Stimulated activated naive CD8-positive, alpha-beta T cell treated with anti-CD3 and anti-CD28 coated beads, Interleukin-15, Interleukin-2, amounts not matched to agents 100 U/mL and 50 U/mL, for 24 hours (primary cell): ENCODE measurements at places on chromosomes 5 and 9.

GRCh38 chr9:78371981-78372380, 75.1 kb downstream of the PSAT1 start:
- no peak for DNase-seq

- no peak for DNase-seq
Measured at GRCh38 chr5:56099346-56099745, 104.6 kb upstream of the IL6ST start.

DNA sequence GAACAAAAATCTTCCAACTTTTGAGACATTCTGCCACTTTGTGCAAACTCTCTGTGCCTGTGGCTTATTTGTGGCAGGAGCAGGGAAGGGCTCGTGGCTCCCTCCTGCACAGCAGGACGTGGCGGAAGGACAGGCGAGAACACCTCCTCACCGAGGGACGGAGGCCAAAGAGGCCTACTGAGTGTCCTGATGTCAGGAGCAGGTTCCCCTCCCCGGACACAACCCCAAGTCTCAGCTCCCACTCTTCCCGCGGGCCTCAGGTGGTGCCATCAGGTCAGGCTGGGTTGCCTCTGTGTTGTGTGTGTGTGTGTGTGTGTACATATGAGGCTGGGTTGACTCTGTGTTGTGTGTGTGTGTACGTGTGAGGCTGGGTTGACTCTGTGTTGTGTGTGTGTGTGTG, 136.8 kb upstream of the LPCAT1 start:
- no peak for DNase-seq

DNA sequence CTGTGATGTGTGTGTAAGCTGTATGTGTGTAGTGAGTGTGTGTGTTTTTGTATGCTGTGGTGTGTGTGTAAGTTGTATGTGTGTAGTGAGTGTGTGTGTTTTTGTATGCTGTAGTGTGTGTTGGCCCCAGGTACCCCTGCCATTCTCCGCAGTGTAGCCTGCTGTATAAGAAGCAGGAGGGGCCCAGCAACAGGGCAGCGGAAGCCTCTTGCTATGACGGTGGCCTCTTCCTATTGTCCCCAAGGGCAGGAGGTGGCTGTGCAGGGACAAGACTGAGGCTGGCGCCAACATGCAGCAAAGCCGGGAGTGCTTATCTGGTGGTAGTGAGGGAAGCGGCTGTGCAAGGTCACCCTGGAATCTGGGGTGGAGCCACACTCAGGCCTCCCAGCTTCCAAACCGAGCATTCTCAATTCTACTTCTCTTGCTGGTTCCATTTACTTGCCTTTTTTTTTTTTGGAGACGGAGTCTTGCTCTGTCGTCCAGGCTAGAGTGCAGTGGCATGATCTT, 5.1 kb downstream of the SPAAR start:
- no peak for DNase-seq

GRCh38 chr9:116312221-116312620, 158.6 kb downstream of the PAPPA start:
- DNase-seq = no peak
